Anterior cingulate cortex (tissue), 58 donors: ENCODE measurements at places on chromosomes 2 and 18.

GRCh38 chr2:157853211-157853610 is 22.9 kb downstream of the ACVR1 start:
- no peak for DNase-seq

GRCh38 chr2:8623958-8624591 is 57.8 kb upstream of the ID2 start:
- no peak for DNase-seq

- DNase-seq = no peak
These were observed 103.4 kb downstream of the ALMS1 start for GRCh38 chr2:73489053-73489452.

GRCh38 chr18:8260319-8260718 is 348.9 kb upstream of the RAB12 start:
- no peak for DNase-seq

DNA sequence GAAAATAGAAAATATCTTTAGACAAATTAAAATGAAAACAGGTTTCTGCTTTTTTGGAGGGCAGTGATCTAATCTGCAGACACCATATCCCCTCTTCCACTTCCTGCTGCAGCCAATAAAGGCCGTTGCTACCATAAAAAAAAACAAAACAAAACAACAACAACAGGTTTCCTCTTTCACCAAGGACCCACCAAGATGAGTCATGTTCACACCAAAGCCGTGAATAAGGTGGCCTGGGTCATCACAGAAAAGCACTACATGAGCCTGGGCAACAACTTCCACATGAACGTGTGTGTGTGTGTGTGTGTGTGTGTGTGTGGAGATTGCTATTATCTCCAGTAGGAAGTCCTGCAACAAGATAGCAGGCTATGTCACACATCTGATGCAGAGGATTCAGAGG is 24.8 kb upstream of the TFCP2L1 start:
- no peak for DNase-seq

GRCh38 chr2:218073185-218073584 is 4.1 kb downstream of the RUFY4 start:
- DNase-seq = no peak

DNA sequence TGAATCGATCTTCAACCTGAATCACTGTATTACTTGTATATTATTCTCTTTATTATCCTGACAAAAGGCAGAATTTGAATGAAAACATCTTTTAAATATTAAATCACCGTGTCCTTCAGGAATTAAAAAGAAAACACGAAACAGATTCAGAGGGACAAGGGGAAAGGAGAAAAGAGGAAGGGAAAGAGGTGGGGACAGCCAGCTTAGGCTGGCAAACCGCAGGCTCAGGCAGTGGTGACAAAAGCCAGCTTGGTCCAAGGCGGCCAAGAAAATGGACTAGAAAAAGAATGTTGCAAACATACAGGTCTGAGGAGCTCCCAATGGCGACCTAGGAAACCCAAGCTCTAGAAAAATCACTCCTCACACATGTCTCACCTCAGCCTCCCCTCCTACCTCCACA is 6.8 kb downstream of the B4GALT6 start:
- no peak for DNase-seq

DNA sequence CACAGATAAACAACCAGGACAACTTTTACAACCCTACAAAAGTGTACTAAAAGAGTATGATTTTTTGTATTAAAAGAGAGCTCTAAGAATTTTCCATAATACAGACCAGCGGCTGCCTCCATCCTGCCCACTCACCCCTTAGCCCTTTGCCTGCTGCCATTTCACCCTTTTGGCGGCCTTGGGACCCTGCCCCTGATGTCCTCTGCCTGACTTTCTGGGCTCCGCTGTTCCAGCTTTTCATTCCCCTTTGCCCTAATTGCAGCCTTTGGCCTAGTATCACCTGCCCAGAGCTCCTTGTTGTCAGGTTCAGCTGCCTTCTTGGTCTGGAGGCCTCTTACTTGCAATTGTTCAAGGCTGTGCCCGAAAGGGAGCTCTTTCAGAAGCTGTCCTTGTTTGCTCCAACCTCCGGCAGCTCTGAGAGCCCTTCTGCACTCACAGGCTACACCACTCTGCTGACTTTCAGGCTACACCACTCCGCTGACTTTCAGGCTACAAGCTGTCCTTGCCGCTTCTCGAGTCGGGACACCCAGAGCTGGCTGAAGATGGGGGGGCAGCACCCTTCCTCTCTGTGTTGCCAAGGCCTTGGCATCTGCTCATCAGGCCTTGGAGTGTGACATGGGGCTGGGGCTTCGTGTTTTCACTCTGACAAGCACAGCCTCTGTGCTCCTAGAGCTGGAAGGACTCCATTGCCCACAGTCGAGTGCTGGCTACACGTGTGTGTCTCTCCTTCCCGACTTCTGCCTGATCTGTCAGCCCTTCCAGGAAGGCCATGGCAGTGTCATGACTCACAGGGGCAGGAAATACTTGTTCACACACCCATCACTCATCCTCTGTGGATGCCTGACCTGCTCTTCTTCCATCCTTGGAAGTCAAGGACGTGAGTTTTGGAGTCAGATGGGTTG is 43.1 kb upstream of the HDAC4 start:
- no peak for DNase-seq

DNA sequence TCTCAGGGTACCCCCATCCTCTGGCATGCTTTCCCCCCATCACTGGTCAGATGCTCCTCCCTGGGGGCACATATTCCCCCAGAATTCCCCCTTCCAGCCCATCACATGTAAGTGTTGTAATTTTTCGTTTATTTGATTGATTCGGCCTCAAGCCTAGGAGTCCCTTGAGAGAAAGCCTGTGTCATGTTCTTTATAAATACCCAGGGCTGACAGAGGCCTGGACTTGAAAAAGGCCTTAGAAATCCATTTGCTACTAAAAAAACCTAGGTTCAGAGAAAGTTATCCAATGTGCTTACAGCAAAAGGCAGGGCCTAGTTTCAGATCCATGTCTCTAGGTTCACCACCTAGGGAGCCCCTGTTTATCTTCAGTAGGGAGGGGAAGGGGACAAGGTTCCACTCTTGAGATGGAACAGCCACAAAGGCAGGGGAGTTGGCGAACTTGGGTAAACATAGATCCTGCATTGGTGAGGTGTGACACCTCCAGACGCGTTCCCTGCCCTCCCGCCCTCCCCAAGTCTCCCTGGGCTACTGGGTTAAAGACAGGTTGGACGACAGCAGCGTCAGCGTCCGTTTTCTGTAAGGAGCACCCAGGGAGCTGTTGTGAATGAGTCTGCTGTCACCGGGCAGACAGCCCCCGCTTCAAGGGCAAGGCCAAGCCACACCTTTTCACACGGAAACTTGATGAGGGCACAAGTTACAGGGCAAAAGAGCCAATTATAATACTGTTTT is 147.8 kb downstream of the EN1 start:
- no peak for DNase-seq

GRCh38 chr18:55452123-55452611 is 135.8 kb downstream of the TCF4 start:
- DNase-seq = no peak

DNA sequence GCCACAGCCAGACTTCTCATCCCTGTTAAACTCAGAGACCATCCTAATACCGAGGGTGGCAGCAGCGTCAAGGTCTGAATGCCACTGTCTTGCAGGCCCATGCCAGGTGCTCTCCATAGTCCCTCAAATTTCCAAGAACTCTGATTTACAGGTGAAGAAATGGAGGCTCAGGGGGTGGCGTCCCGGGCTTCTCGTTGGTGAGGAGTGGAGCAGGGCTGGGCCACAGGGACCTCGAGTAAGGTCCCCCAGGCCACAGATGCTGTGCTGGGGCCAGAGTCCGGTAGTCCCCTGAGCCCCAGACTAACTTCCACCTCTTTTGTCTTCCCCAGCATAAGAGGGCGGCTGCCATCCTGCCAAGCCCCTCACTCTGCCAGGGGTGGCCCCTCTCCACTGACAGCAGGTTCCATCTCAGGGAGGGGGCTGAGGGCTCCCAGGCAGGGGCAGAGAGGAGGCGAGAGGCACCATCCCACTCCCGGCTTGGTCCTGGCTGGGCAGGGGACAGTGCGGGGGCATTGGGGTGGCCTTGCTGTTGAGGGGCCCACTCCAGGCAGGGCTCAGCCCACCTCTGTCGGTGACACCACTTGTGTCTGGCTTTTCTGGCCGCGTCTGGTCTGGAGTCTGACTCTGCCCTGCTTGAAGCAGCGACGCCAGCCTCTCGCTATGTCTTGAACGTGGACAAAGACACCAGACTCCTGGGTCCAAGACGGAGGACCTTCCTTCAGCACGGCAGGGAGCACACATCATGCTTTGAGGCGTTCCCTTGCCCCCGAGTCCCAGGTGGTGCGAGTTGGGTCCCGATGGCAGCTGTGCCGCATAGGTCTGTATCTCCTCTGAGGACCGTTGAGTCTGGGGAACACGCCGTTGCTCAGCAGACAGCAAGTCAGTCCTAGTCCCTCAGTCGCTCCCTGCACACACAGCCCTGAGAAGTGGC is 15.9 kb upstream of the KLHL30 start:
- no peak for DNase-seq

GRCh38 chr2:218406949-218407618 is 7.4 kb downstream of the CTDSP1 start:
- DNase-seq = no peak

DNA sequence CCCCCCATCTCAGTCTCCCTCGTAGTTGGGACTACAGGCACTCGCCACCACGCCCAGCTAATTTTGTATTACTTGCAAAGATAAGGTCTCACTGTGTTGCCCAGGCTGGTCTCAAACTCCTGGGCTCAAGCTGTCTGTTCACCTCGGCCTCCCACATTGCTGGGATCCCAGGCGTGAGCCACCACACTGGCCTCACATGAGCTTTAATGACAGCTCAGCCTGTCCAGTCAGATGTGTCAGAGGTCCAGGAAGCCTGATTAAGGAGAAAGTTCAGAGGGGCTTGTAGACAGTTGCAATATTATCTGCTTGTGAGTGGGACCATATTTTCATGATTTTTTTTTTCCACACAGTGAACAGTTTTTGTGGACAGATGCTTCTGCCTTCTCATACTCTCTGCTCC is 82.0 kb downstream of the LIMS1 start:
- no peak for DNase-seq

- no peak for DNase-seq
These were observed 96.2 kb downstream of the GALNT3 start for GRCh38 chr2:165697748-165698443.

- no peak for DNase-seq
These were observed 14.6 kb upstream of the ITGAV start for GRCh38 chr2:186575302-186575701.

DNA sequence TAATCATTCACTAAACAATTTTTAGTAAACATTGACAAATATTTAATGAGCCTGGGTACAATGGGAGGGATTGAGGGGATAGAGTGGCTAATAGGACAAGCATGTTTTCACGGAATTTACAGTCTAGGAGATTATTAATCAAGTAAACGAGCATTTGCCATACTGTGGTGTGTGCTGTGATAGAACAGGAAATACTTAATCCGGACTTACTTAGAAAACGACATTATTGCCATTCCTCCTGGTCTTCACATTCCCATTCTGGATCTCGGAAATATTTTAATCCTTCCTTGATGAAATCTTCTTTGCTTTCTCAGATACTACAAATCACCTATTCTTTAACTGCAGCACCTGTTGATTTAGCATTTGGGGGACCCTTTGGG is 905 bp downstream of the TTLL4 start:
- no peak for DNase-seq

GRCh38 chr2:233443511-233444183 is 89.4 kb downstream of the DGKD start:
- DNase-seq = peak; percentile 56
